Jurkat, Clone E6-1 (cell line): ENCODE measurements at places on chromosomes 7 and 10.
A peak's percentile ranks its signal among the peaks of the same experiment; 100 is the strongest.

- no peak for DNase-seq
These were observed 260.0 kb downstream of the MAD1L1 start for GRCh38 chr7:1972744-1973143.

DNA sequence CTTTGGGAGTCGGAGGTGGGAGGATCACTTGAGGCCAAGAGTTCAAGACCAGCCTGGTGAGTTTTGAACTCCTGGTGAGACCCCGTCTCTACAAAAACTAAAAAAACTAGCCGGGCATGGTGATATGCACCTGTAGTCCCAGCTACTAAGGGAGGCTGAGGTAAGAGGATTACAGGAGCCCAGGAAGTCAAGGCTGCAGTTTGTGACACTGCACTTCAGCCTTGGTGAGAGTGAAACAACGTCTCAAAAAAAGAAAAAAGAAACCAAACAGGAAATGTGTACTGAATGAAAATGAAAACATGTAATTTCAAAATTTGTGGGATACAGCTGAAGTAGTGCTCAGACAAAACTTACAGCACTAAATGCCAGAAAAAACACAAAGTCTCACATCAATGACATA is 7.6 kb downstream of the ARHGAP12 start:
- DNase-seq, result peak; percentile 40

DNA sequence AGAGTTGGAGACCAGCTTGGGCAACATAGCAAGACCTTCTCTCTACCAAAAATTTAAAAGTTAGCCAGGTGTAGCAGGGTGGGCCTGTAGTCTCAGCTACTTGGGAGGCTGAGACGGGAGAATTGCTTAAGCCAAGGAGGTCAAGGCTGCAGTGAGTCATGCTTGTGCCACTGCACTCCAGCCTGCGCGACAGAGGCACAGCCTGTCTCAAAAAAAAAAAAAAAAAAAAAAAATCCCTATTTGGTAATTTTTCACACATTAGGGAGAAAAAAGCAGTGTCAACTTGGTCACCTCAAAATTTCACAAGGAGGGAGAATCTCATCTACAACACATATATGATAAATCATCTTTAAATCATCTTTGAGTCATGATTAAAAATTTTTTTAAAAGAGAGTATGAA is 6.4 kb upstream of the ZNF398 start:
- DNase-seq, result no peak

GRCh38 chr10:77392236-77392721 is 245.3 kb downstream of the KCNMA1 start:
- no peak for DNase-seq

GRCh38 chr7:44460325-44460724 is 30.1 kb downstream of the NUDCD3 start:
- peak; percentile 97 for DNase-seq

DNA sequence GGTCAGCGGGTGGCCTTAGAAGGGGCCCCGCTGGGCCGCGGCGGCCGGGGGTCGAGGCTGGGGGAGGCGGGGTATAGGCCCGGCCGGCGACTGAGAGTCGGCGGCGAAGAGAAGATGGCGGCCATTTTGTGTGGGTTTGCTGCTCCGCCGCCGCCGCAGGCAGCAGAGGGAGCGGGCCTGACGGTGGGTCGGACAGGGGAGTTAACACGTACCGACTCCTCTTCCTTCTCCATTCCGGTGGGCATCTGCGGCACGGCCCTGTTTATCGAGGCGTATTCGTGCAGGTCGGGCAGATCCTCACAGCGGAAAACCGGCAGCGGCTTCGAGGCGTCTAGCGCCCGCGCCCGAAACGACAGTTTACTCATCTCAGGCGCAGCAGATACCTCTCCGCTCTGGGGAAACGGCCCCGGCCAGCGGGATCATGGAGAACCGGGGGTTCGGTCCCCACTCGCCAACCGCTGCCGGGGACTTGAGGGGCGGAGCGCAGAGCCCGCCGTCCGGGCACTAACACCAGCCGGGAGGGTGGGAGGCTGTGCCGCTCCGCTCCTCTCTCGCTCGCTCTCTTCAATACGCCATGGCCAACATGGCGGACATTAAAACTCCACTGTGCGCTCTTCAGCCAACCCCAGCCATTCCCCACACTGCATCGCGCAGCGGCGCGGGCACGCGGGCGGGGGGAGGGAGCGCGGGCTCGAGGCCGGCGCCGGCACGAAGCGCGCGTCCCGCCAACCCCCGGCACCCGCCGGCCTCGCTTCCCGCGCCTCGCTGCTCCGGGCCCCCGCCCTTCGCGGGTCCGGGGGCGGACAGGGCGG is at the start of gene EPC1:
Gene EPC1, minus strand, starts transcription at position 608 of the 812 bp plus-strand sequence. Its CDS starts 243 bp downstream, at position 365.
- DNase-seq, result peak; percentile 89

DNA sequence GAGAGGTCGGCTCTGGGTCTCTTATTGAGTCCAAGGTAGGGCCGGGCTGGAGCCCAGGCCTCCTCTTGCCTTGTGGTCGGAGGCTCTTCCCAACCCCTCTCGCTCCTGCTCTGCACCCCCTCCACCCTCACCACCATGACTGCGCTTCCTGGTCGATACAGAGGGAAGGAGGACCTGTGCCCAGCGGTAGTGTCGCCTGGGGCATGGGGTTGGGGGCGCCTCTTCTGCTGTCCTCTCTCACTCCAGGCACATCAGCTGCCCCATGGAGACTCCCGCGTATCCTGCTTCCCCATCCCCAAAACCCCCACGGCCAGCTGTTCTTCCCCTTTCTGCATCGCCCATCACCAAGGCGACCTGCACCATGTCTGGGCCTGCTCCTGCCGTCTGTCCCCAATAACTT is 44.4 kb downstream of the TMEM270 start:
- DNase-seq, result no peak

GRCh38 chr7:18162657-18163056 is 135.0 kb upstream of the PRPS1L1 start:
- DNase-seq, result no peak

DNA sequence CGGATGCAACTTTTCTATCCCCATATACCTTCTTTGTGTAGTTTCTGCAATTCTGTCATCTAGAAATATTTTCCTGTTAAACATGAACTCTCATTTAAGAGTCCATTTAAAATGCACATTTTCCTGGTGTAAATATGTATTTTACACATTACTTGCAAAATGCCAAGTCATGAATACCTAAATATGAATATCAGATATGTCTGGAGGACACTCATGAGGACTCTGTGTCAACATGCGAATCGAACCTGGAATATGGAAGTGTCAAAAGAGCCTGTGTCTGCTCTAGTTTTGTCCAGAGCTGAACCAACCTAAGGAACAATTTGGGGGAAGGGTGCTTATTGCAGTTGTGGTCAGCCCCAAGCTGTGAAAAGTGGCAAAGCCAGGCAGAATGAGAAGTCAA is 163.7 kb upstream of the CELF2 start:
- DNase-seq, result no peak

DNA sequence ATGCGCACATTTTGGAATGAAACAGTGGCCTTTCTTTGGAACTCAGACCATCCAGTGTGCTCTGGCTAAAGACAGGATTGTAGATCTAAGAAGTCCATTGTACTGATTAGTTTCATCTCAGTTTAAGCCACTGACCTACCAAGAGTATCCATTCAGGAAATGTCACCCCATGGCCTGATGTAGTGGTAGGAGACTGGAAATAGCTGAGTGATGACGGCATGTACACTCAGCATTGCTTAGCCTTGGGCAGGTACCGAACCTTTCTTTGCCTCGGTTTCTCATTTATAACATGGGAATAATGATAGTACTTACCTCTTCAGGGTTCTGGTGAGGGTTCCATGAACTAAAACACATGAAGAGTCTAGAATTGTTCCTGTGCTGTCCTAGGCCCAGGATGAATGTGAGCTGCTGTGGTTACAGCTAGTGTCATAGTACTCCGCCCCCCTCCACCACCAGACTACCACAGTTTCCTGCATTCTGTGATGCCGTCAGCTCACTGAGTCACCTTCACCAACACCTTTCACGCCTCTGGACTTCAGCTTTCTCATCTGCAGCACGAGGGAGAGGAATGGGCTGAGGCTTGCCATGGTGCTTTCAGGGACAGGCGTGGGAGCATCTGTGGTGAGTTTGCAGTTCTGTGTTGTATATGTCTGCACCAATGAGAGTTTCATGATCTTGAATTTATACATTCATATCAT is 484.0 kb upstream of the GALNT17 start:
- peak; percentile 83 for DNase-seq

GRCh38 chr7:117202511-117202910 is 120.3 kb downstream of the WNT2 start:
- no peak for DNase-seq

GRCh38 chr10:49243610-49244283 is 55.2 kb upstream of the C10orf71 start:
- DNase-seq, result no peak

GRCh38 chr10:96890172-96890513 is 58.0 kb downstream of the LCOR start:
- no peak for DNase-seq

- no peak for DNase-seq
These were observed 20.0 kb downstream of the MYO1G start for GRCh38 chr7:44958645-44959344.

DNA sequence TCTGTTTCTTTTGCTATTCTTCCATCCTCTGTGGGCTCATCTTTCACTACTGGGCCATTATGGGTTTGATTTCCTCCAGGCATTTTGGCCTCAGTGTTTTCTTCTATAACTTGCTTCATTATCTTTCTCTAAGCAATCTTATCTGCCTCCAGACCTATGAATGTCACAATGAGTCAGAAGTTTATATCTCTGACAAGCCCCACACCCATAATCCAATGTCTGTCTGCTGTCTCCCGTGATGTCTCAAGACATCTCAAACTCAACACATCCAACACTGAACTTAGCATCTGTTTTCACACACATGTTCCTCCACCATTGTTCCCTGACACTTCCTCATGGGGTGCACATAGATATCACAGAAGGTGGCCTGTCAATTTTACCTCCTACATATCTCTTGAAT is 46.7 kb upstream of the RHOBTB1 start:
- DNase-seq, result no peak

- DNase-seq, result no peak
These were observed 12.0 kb downstream of the DENND10 start for GRCh38 chr10:119115926-119116325.

GRCh38 chr7:66256281-66256680 is 51.1 kb downstream of the TPST1 start:
- no peak for DNase-seq

DNA sequence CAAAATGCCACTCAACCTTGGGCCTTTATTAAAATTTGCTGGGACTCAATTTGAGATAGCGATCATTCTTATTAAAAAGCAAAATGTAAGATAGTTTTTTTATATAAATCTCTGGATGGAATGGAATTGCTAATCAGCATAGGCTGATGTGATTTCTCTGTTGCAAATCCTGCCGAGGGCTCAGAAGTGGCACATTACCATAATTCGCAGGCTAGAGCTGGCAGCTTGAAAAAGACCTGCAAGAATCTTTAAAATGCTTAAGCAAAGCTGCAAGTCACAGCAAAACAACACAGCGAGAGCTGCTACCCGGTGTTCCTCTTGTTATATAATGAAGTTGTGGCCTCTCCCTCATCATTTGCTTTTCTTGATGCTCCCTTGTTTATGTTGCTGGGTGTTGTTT is 448.1 kb downstream of the GATA3 start:
- no peak for DNase-seq

GRCh38 chr10:96973809-96974747 is 142.0 kb downstream of the LCOR start:
- no peak for DNase-seq

DNA sequence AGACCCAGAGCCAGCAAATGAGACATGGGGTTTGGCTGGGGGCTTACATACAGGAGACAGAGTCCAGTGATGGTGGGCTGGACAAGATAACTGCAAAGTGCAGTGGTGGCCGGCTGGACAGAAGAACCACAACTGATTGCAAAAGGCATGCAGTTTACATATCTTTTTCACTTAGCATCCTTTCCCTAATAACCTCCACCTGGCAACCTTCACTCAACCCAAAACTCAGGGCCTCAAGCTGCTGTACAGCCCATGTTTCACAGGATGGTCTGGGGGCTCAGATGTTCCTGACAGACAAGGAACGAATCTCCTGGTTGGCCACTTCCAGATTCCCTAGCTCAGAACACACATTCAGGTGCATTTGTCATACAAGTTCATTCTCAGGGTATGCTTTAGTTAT is 7.8 kb upstream of the PDCD4 start:
- no peak for DNase-seq

GRCh38 chr7:135886345-135887132 is 90.6 kb downstream of the MTPN start:
- DNase-seq, result no peak

DNA sequence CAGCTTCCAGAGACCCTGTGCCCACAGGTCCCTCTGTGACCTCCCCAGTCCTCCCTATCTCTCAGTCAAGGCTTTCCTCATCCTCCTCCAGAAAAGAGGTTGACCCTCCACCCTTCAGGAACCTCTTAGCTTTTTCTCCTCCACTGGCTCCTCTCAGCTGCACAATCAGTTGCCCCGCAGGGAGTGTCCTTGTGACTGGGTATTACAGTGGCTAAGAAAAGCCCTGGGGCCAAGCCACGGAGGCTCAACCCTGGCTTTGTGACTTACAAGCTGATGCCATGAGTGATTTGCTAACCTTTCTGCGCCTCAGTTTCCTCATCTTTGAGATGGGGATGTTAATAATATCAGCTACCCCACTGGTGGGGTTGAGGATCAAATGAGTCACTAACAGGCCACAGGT is 66.4 kb upstream of the ZMIZ1 start:
- no peak for DNase-seq

GRCh38 chr7:128019288-128019687 is 11.9 kb downstream of the LRRC4 start:
- no peak for DNase-seq

GRCh38 chr7:29980151-29980550 is 9.4 kb downstream of the SCRN1 start:
- no peak for DNase-seq

DNA sequence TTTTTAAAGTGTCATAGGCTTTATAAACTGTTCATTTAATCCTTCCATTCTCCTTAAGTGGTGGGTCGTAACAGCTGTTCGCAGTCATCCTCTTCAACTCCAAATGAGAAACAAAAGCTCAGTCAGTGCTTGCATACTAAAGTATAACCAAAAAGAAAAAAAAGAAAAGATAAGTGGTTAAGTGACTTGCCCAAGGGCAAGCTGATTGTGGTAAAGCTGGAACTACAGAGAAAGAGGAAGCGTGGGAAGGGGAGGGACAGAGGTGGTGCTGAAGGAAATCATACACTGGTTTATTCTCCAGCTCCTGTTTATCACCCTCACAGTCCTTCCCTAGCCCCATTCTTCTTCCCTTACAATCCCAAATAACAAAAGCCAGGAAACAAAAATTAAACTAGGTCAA is 29.6 kb downstream of the IDE start:
- DNase-seq, result peak; percentile 84

DNA sequence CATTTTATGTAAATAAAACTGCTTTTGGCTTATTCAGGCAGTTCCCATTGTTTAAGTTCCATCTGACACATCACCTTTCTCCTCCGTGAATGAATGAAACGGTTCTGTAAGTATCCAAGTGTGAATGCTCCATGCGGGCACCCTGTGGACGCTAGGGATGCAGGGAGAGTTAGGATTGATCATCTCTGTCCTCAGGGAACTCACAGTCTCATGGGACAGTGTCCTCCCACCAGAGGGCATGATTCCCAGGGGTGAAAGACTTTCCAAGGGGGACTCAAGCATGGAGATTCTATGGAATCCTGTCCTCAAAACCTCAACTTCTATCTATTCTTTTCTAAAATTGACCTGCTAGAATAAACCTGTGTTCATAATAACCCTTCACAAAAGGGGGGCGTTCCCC is 98.8 kb downstream of the HECW1 start:
- DNase-seq, result no peak
